Tongue (tissue), 3 donors: ENCODE measurements at places on chromosomes 2 and 18.

DNA sequence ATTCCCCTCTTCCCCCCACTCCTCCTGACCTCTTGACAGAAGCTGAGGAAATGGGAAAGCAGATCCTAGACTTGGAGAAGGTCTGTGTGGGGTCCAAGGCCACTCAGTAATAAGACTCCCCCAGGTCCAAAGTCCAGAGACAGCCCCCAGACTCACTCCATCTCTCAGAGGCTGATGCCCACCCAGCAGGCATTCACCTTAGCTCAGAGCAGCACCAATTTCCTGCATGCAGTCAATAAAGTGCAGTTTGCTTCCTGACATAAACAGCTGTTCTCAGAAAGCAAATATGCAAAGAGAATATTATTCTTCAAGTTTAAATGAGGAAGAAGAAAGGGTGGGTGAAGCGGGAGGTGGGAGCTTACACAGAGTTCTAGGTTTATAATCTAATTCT is 84.1 kb upstream of the RTN4 start:
- no peak for DNase-seq

- DNase-seq, result peak; percentile 63
Measured at GRCh38 chr2:27262379-27263286, at the start of gene SLC30A3. Gene SLC30A3 (minus strand): TSS chr2:27263047. CDS start chr2:27262906, 141 bp downstream.

DNA sequence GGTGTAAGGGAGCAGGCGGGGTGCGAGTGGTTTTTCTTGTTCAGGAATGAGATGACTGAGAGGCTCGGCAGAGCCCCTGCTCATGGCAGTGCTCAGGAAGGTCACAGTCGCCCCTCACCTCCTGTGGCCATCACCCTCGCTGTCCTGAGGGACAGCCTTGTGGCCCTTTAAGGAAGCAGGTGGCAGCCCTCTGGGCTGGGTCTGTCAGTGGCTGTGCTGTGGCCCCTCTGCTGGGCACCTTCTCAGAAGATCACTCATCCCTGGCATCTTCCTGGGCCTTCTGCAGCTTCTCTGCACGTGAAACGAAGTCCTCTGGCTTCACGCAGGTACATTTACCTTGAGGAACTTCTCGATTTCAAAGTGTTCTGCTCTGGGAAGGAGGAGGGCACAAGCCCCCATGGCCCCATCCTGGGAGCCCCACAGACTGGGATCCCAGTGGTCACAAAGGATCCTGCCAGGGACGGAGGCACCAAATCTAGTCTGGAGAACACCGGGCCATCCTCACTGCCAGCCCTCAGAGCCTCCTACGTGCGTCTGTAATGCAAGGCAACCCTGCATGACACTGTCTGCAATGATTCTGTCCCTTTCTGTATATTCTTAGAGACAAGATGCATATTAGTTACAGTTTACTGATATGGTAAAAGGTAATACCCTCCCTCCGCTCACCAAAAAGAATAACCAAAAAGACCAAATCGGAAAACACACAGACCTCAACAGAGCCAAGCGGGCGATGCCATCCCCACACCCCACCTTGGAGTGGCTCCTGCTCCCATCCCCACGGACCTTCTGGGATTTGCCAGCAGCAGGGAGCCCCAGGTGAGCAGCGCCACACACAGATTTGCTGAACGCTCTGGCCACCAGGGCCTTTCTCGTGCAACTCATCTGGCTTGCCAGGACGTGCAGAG is 25.9 kb upstream of the FAHD2A start:
- no peak for DNase-seq

DNA sequence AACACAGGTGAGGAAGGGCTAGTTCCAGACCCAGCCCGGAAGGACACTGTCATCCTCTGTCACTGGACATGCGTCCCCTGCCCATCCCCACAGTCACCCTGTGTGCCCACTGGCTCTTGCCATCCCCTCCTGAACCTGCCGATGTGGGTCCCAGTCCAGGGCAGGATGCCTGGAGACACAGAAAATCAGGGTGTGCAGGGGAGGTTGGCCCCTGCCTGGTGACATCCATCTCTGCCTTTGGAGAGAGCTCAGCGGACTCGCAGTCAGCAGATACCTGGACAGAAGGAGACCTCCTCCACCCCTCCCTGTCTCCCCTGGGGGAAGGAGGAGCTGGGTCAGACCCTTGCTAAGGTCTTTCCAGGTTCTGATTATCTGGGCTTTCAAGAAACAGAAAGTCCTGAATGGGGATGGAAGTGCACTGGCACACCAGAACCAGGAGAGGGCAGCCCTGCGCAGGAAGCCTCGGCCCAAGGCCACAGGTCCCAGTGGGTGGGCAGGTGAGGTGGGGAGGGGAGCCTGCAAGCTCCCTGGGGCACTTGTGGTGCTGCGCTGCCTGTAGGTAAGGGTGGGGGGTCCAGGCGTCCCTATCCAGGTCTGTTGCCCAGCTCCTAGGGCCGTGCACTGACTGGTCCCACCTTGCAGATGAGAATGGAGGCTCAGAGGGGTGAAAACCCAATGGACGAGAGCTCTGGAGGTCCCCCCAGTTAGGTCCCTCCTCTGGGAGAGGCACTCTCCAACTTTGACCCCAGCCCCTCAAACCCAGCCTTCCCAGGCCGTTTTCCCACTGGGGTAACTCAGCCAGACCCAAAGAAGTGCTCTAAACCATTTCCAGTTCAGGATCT is 9.7 kb upstream of the OTOS start:
- DNase-seq, result peak; percentile 54

DNA sequence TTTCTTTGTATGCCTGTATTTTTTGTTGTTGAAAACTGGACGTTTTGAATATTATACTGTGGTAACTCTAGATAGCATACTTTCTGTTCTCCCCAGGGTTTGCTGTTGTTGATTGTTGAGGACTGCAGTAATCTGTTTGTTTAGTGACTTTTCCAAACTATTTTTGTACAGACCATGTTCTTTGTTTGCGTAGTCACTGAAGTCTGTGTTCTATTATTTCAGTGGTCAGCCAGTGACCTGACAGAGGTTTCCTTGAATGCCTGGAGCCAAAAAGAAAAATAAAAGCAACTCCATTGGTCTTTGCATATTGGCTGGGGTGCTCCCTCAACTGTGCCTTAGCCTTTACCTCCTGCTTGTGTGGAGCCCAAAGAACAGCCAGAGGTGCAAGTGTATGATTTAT is 42.7 kb upstream of the PHLPP1 start:
- no peak for DNase-seq

- DNase-seq, result no peak
Measured at GRCh38 chr2:229952256-229952835, 30.0 kb downstream of the FBXO36 start.

DNA sequence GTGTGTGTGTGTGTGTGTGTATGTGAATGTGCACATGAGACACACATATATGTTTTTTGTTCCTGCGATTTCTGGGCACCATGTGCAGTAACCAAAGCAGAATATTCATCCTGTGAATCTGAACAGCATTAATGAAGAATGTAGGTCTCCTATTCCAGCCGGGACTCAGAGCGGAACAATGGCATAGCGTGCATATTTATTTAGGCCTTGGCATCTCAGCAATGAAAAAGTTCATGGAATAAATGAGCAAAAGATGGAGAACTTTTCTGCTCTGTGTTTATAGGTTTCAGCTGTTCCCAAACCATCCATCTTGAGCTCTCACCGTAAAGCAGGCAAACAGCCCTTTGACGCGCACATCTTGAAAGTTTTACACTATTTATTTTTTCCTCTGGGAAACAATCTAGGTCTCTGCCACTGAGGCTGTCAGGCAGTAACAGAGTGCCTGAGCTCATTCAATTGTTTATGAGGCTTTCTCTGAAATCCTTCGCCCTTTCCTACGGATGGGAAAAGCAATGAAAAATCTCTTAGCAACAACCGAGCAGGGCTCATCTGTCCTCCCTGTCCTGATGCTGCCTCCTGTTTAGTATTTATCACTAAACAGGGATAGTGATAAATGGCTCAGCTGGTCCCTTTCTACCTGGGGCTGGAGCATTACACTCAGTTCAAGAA is 146.2 kb upstream of the MSH6 start:
- peak; percentile 27 for DNase-seq

DNA sequence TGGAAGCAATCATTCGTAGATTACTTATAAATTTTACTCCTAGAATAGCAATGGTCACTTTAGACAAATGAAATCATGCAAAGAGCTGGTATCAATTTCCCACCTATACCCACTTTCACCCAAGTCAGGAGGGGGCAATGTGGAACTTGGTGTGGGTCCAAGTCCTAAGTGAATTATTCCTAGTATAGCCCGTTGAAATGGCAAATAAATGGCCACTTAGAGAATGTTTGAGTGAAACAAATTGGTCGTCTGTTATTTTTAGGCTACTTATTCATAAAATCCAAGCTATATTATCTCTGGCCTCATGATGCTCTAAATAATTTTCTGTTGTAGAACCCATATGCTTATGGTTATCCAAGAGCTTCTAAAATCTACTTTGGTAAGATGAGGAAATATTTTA is 98.1 kb downstream of the MYO3B start:
- no peak for DNase-seq

DNA sequence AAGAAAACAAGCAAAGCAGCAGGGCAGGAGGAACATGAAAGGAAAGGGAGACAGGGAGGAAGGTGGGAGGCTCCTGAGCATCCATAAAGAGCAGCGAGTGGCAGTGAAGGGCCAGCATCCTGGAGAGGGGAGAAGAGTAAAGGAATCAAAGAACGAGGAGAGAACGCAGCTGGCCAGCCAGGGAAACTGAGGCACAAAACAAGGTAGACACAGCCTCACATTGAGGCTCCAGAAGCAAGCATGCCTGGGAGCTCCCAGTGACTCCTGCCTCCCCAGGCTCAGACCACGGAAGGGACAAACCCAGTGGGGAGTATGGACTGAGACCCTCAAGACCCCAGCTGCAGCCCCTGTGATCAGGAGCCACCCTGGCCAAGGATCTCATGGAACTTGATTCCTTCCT is 14.0 kb upstream of the TNS1 start:
- DNase-seq, result no peak

- no peak for DNase-seq
Measured at GRCh38 chr2:174176898-174177297, 71.4 kb downstream of the OLA1 start.

- DNase-seq, result peak; percentile 37
Measured at GRCh38 chr2:196291873-196292800, 120.8 kb upstream of the STK17B start.

DNA sequence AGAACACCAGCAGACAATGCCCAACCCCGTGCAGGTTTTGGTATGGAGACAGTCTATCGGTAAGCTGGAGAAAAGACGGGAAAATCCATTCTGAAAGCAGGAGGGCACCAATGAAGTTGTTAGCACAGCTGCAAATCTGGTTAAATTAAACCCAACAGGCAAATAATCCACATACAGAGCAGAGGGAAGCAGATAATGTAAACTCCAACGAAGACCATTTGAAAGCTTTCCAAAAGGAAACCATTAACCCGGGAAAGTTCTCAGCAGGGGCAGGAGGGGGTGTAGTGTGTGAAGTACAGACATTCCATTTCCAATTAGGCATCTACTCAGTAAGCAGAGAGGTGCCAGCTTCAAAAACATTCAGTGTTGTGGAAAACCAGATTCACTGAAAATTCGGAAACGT is 10.3 kb downstream of the EDAR start:
- peak; percentile 43 for DNase-seq

GRCh38 chr2:212537726-212538304 is 787 bp downstream of the ERBB4 start:
- peak; percentile 43 for DNase-seq

DNA sequence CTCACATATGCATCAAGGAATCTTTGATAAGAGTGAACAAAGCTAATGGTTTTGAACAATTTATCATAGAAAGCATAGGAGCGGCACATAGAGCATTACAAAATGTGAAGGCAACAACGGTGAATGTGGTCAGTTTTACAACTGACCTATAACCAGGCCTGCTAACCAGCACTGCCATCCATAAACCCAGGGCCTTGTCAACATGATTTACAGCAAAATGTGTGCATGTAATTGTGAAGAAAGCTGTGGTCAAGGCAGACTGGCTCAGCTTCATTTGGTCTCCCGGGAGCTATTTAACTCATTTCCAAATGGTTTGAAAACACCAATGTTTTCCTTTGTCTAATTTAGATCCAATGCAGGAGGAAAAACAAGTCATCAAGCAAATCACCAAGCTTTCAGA is 119.8 kb downstream of the DHRS9 start:
- DNase-seq, result no peak

DNA sequence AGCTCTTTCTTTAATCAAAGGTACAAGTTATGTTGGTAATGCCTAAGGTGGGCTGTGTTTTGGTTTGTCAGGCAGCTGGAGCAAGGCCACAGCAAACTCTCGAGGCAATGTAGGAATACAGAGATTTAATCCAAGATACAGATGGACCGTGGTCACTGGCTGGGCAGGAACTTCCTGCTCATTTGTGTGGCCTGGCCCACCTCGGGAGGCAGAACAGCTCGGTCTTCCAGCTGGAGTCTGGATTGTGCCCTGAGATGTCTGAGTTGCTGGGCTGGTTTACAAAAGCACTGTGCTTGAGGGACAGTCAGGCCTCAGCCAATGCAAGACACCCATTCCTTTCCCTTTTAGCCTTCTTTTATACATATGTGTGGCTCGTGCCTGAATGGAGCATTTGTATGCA is 506.1 kb upstream of the SALL3 start:
- no peak for DNase-seq

DNA sequence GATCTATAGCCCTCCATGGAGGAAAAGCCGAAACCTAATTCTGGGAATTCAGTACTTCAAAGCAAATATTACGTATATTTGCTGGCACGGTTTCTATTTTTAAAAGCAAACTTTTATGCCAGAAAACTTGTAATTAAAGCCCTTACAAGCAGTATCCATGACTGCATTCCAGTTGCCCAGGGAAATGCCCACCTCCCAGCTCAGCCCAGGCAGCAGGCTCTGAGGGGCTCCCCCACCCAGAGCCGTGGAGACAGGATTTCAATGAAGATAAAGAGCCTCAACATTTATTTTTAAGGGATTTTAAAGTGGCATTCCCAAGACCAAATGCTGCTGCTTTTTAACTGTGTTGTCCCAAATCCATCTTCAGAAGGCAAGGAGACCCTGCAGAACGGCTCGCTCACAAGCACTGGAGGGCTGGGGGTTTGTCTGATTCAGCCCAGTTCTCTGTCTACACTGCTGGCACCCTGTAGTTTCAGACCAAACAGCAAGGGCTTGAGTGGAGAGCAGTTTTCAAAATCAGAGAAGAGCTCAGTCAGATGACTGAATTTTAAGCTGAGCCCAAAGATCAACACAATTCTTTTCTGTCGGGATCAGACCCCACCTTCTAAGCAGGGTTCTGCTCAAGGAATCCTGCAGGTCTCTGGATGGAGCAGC is 105.1 kb downstream of the KCNF1 start:
- no peak for DNase-seq

DNA sequence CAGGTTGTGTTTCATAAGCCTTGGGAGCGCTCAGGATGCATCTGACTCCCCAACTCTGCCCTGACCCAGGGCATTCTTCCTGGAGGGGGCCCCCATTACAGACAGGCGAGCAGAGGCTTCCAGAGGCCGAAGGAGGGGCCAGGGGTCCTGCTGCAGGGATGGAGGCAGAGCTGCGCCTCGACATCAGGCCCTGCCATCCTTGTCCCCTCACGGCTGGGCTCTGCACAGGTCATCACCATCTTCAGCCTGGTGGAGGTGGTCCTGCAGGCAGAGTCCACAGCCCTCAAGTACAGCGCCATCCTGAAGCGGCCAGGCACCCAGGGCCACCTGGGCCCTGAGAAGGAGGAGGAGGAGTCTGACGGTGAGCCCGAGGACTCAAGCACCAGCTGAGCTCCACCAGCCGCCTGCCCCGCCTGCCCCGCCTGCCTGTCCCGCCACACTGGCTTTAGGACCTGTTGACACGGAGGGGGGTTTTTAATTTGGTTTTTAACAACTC is 42.3 kb upstream of the ALPP start:
- DNase-seq, result no peak
